Natural killer cell treated with Interleukin-12 subunit alpha and Interleukin-12 subunit beta and Interleukin-15 and Interleukin-18, amount 100 ng/mL, for 72 hours (primary cell): ENCODE measurements at places on chromosomes 11 and 22. TPM values are rescaled to one million over a fixed set of nuclear protein-coding genes. Genes with fewer than 3 reads are reported as not detected.

PACSIN3 gene
- 4.0 TPM for total RNA-seq

GRCh38 chr22:22203048-22203971 is 41.3 kb upstream of the VPREB1 start:
- DNase-seq, result no peak

DNA sequence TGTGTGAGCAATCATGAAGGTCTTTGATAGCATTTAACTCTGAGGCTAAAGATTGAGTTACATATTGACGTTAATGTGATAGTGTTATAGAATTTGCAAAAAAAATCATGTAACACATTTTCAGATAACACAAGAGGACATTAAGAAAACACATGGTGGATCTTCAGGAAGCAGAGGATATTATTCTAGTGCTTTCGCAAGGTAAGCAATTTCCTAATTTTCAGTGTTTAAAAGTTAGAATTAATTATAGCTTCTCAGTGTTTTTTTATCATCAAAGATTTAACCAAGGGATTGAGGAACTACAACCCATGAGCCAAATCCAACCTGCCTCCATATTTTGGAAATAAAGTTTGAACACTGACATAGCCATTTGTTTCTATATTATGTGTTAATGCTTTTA is 78.5 kb downstream of the DKK3 start:
- no peak for DNase-seq

DNA sequence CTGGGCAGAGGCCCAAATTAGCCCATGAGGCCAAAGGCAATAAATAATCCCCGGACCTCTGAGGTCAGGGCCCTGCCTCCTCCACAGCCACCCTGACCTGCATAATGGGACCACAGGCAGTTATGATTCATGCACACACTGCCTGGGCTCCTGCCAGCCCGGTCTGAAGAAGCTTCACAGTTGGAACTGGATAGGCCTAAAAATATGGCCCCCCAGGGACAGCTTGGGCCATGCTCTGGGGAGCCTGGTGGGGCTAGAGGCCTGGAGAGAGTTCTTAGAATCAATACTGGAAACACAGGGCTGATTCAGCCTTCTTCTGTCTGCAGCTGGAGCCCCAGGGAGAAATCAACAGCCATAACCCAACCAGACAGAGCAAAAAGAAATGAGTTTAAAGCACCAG is 112.8 kb upstream of the CADM1 start:
- DNase-seq, result no peak

DNA sequence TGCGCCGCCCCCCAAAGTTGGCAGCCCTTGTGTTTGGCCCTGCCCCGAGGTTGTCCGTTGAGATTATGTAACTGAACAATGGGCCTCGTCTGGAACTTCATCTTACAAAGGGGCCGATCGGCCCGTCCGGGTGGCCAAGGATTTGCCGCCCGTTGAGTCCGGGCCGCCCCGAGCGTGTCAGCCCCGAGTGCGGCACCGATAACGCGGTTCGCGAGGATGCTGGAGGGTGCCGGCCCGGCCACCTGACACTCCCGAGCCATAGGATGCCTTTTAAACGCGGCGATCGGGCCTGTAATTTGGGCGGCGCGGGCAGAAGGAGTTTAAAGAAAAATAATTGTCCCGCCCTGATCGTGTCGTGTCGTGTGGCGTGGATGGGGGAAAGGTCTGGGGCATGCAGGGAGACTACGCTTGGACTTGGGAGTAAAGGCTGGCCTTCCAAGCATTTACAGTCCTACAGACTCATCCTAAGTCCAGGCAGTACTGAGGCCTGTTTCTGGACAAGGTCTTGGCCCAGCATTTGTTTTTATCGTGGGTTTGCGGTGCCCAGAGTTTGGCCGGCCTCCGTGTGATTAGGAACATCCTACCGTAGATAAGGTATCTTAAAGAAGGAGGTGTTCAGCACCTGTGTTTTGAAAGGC is 1.3 kb downstream of the WEE1 start:
- DNase-seq, result no peak

GRCh38 chr11:95512682-95513081 is 276.9 kb downstream of the FAM76B start:
- no peak for DNase-seq

- peak; percentile 65 for DNase-seq
These were observed 2.6 kb upstream of the UCP3 start for GRCh38 chr11:74011360-74012073.
